ENCODE measurements at places on chromosomes 1 and 21. TPM values are rescaled to one million over a fixed set of nuclear protein-coding genes. Genes with fewer than 3 reads are reported as not detected.

Gene SHISAL2A
- not detected for total RNA-seq

Gene TNFSF4
- total RNA-seq = 1.0 TPM

DNA sequence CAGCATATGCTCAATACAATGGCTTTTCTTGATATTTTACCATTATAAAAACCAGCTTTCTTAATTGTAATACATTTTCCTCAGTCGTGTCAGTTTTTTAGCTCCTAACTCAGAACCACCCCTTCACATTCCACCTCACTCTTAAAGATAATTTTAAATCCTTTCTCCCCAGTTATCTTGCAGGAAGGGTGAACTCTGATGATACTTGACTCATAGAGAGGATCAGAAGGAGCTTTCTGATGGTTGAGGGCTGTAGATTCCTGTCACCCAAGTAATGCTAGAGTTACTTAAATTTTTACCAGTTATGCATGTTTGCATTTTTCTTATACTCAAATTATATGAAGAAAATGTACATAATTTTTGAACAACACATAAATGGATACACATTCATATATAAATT lies 233.7 kb downstream of the NCAM2 start:
- no peak for DNase-seq

DNA sequence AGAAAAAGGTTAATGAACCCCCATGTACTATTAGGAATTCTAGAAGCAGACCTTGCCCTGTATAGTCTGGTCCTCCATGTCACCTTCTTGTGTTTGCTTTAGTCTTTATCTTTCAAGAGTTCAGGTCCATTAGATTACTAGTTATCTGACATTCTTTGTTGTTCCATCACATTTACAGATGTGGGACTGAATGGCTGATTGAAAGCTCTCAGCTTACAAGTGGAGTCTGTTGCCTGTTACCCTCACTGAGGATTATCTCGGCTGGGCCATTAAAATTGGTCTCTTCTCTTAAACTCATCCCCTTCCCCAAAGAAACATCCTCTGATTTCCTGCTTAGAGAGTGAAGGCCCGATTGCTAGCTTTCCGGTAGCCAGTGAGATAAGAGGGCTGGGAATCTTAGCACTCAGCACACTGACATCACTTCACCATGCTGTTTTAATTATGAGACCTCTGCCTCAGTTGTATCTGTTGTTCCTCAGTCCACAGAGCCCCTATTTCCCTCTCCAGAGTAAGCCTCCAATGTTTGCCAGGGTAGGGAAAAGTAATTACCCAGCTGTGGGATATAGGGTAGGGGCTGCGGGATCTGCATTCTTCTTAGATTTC lies 76.8 kb downstream of the LPGAT1 start:
- DNase-seq = no peak

Gene SLC45A1
- total RNA-seq = 2.5 TPM

Gene LIN28A
- not detected for total RNA-seq

Data from Right ventricle myocardium inferior (tissue), 1 donor.